ENCODE measurements at places on chromosomes 7 and 10. TPM values are rescaled to one million over a fixed set of nuclear protein-coding genes. Genes with fewer than 3 reads are reported as not detected.

The NPC1L1 gene
- not detected for total RNA-seq

The BCAP29 gene
- 62.2 TPM for total RNA-seq

The UPK3BL2 gene
- total RNA-seq, result 4.7 TPM

The PKD1L1 gene
- 0.43 TPM for total RNA-seq

The DLD gene
- total RNA-seq, result 63.9 TPM

The EPO gene
- total RNA-seq, result not detected

The AKR1D1 gene
- total RNA-seq, result not detected

The GRB10 gene
- 23.3 TPM for total RNA-seq

The CCDC172 gene
- total RNA-seq, result not detected

The OGDHL gene
- total RNA-seq, result 0.32 TPM

The RPEL1 gene
- total RNA-seq, result 0.43 TPM

The EGFR gene
- 98.9 TPM for total RNA-seq

The CCNY gene
- 35.0 TPM for total RNA-seq

The MPP7 gene
- 0.43 TPM for total RNA-seq

The KCNIP2 gene
- 0.86 TPM for total RNA-seq

The SPDYE16 gene
- not detected for total RNA-seq

The GDF10 gene
- not detected for total RNA-seq

The SPDYE1 gene
- not detected for total RNA-seq

The FGL2 gene
- 0.86 TPM for total RNA-seq

The CLDN3 gene
- total RNA-seq, result not detected

The PTPRE gene
- total RNA-seq, result 11.2 TPM

The TLL2 gene
- under 0.01 TPM for total RNA-seq

The FXYD4 gene
- total RNA-seq, result not detected

The HYAL4 gene
- total RNA-seq, result 0.64 TPM

The PITX3 gene
- under 0.01 TPM for total RNA-seq

The ZNF467 gene
- total RNA-seq, result 1.3 TPM

The DPYSL4 gene
- total RNA-seq, result 0.86 TPM

The GRM3 gene
- not detected for total RNA-seq

The EFCAB10 gene
- total RNA-seq, result not detected

The MRPS24 gene
- total RNA-seq, result 108 TPM

The MPLKIP gene
- 7.8 TPM for total RNA-seq

The OR6B1 gene
- total RNA-seq, result under 0.01 TPM

The SSC4D gene
- 0.64 TPM for total RNA-seq

The CACNB2 gene
- 1.3 TPM for total RNA-seq

The CCDC3 gene
- total RNA-seq, result 0.43 TPM

The GPR146 gene
- under 0.01 TPM for total RNA-seq

The RNF133 gene
- 0.86 TPM for total RNA-seq

The CYP3A4 gene
- total RNA-seq, result not detected

The RBP4 gene
- not detected for total RNA-seq

The AKR1B15 gene
- not detected for total RNA-seq

The VCL gene
- total RNA-seq, result 513 TPM

The TAS2R5 gene
- total RNA-seq, result 0.86 TPM

The OLAH gene
- not detected for total RNA-seq

The PLXDC2 gene
- total RNA-seq, result 12.6 TPM

The NME8 gene
- total RNA-seq, result not detected

The LIPN gene
- not detected for total RNA-seq

The MEPCE gene
- total RNA-seq, result 23.2 TPM

The CALCR gene
- total RNA-seq, result under 0.01 TPM

The FAM221A gene
- 0.64 TPM for total RNA-seq

The SLC39A12 gene
- total RNA-seq, result not detected

The NEUROD6 gene
- not detected for total RNA-seq
